Anterior cingulate cortex (tissue), 58 donors: ENCODE measurements at places on chromosomes 1 and 21.

DNA sequence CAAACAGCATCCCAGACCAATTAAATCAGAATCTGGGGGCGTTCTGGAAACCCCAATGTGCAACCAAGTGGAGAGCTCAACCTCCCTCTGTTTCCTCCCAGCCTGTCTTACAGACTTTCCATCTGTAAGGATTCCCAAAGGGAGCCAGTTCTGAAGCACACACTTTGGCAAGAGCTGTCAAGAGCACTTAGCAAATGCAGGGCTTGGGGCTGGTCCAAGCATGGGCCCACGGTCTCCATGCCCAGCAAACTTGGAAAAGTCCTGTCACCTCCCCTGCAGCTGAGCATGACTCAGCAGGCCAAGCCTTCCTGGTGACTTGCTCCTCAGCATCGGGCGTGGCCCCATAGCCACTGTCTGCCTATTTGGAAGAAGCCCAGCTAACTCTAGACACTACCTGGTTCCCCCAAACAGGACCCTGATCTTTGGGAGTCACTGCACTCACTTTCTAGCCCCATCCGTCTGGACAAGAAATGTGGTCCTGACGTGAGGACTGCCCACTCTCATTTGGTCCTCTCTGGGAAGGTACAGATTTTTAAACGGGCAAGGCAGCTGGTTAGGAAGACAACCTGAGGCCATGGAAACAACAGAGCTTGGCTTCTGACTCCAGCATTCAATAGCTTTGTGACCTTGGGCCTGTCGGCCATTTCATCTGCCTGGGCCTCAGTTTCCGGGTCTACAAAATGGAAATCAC, 16.9 kb downstream of the SLC2A1 start:
- no peak for DNase-seq

- DNase-seq, result no peak
These were observed 314.0 kb downstream of the NTNG1 start for GRCh38 chr1:107454791-107455190.

DNA sequence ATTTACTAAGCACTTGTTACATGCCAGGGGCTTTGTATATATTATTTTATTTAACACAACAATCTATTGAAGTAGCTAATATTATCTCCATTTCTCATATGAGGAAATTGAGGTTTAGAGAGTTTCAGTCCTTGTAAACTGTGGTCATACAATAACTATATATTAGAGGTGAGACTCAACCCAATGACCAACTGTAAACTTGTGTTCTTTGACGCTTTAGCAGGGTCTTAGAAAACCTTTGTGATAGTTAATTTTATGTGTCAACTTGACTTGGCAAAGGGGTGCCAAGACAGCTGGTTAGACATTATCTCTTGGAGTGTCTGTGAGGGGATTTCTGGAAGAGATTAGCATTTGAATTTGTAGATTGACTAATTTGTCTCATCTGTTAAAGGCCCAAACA, 252.4 kb upstream of the B3GALT2 start:
- DNase-seq, result no peak

GRCh38 chr1:2546515-2547209, 9.5 kb upstream of the TNFRSF14 start:
- peak; percentile 58 for DNase-seq

DNA sequence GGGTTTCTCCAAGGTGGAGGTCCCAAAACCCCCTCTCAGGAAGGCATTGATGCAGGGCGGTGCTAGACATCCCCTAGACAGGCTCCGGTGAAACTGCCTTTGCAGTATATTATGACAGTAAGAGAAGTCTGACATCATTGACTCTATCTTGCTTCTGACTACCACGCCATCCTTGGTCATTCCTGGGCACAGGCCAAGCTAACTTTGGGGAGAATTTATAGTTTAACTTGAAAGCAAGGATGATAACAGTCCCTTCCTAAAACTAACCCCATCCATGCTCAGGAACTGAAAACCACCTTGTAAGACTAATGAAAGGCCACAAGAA, 30.3 kb downstream of the RSPH1 start:
- DNase-seq, result no peak

- DNase-seq, result no peak
These were observed 13.4 kb downstream of the ELOA start for GRCh38 chr1:23756676-23757075.

DNA sequence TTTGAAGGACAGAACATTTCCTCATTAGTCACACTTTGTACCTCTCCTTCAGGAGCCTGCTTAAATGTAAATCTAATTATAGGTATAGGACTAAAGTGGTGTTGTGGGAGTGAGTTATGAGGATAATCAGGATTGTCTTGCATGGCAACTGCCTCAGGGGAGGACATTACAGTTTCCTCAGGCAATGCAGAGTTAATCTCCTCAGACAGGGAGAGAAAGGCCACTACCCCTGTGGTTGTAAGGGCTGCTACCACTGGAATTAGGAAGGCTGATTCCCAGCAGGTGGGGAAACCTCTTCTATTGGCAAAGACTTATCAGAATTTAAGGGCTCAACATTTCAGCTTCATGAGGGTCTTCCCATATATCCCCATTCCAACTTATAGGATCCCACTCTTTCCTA, 286.8 kb upstream of the PBX1 start:
- no peak for DNase-seq

DNA sequence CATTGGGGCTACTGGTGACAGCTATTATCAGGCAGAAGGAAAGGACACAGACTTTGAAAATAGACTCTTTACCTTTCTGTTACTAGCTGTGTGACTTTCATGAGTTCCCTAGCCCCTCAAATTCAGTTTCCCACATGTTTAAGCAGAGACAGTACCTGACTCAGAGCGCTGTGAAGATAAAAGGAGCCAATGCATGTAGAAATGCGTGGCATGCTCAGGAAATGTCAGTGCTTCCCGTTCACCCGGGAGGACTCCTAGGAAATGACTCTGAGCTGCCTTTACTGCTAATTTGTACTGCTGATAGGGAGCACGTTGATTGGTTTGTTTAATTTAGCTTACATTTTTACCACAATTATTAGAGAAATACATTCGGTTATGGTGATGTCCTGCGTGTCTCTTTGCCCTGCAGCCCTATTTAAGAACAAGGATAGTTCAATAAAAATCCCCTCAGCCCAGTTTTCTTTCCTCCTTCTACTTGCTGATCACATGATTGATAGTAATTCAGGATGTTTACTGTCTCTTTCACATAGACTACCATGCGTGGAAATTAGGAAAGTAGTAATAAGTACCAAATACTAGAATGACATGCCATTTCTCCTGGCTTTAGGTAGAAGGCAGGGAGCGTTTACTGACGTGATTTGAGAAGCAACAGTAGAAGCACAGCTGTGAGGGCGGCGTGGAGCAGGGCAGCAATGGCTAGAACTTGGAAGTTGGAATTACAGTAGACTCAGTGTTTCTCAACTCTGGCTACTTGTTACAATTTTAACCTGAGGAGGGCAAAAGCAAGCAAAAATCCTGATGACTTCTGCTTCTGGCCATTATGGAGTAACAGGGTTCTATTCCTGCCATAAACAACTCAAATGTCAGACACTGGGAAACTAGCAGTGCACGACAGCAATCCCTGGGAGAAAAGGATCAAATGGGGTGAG, 15.9 kb downstream of the PDIK1L start:
- no peak for DNase-seq

GRCh38 chr1:34792868-34793727, at the start of gene GJA4:
Gene GJA4, plus strand, starts transcription at chr1:34792999. Its CDS starts 1,215 bp downstream, at chr1:34794214.
- DNase-seq, result no peak

DNA sequence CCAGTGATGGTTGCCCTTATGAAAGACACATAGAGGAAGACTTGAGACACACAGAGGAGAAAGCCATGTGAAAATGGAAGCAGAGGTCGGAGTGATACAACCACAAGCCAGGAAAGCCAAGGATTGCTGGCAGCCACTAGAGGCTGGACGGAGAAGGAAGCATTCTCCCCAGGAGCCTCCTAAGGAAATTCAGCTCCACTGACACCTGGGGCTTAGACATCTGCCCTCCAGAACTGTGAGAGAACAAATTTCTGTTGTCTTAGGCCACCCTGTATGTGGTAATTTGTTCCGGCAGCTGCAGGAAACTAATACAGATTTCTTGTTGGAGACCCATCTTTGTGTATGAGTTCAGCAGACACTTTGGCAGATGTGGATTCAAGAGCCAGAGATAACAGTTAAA, 126.9 kb upstream of the ATP1A1 start:
- DNase-seq, result no peak

DNA sequence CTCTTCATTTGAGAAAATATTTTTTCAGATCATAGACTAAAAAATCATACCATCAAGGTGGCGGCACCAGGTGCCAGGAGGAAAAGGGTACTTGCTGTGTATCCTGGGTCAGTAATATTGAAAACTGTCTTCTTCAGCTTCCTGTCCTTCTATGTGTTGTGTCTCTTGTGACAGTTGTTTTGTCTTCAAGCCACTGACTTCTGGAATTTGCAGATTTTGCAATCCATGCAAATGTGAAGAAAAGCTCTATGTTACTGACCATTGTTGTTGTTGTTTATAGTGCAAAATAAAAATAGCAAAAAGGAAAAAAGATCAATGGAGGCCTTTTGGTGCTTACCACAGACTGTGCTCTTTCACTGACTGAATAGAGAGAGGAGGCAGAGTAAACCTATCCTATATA, 83.2 kb upstream of the RHOU start:
- no peak for DNase-seq

- peak; percentile 70 for DNase-seq
These were observed 1.3 kb downstream of the ZBTB7B start for GRCh38 chr1:155003766-155004351.

DNA sequence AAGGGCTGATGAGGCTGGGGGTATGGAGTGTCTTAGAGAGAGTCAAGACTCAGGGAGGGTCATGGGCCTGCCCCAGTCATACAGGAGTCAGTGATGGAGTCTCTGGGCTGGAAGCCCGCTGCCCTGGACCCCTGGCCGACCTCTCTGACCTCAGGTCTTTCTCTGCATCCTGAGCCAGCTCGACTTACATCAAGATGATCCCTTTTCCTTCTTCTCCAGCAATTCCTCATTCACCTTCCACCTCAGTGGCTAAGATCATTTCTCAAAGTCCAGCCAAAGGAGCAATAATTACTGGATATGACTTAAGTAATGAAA, 308.6 kb downstream of the MATN1 start:
- no peak for DNase-seq

DNA sequence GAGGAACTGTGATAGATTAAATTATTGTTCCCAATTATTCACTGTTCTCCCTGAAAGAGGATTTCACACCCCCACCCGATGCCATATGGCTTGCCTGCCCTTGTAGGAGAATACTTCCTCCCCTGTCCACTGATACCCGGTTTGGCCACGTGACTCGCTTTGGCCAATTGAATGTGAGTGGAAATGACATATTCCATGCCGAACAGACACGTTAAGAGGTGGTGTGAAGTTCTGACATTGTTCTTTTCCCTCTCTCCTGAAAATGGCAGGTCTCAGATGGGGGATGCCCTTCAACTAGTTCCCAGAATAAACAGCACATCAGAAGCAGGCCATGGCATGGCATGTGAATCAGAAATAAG, 5.3 kb downstream of the STUM start:
- DNase-seq, result no peak
